CD4-positive, alpha-beta T cell treated with Interleukin-1 beta for 1 hour (primary cell): ENCODE measurements at places on chromosomes 11 and 22.

GRCh38 chr11:65186701-65187100 lies 5.0 kb downstream of the CAPN1 start:
- no peak for DNase-seq

- no peak for DNase-seq
These were observed 254.4 kb downstream of the BRD1 start for GRCh38 chr22:49573109-49573765.

DNA sequence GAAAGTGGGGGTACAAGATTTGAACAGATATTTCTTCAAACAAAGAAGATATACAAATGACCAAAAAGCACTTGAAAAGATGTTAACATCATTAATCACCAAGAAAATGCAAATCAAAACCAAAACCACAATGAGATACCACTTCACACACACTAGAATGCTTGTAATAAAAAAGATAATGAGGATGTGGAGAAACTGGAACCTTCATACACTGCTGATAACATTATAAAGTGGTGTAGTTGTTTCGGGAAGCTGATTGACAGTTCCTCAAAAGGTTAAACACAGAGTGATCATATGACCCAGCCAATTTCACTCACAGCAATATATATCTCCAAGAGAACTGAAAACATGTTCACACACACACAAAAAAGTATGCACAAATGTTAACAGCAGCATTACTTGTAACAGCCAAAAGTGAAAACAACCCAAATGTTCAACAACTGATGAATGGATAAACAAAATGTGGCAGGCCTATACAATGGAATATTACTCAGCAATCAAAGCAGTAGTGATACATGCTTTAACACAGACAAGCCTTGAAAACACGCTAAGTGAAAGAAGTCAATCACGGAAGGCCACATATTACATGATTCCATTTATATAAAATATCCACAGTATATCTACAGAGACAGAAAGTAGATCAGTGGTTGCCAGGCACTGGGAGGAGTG lies 15.1 kb downstream of the PITPNB start:
- no peak for DNase-seq

DNA sequence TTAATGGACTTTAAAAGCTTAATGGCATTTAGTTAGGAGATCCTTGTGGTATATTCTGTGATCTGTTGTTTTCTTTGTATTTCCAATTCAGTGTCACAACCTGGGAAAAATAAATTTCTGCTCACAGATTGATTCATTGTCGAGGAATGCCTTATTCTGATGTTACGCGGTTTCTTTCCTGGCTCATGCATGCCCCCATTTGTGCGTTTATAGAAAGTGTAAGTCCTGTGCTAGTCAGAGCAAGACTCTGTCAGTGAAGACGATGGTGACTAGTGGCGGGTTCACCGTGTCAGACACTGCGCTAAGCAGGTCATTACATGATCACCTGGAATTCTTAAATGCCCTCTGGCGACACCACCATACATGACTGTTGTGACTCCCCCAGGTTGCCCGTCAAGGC lies 169.4 kb downstream of the TBC1D22A start:
- no peak for DNase-seq

DNA sequence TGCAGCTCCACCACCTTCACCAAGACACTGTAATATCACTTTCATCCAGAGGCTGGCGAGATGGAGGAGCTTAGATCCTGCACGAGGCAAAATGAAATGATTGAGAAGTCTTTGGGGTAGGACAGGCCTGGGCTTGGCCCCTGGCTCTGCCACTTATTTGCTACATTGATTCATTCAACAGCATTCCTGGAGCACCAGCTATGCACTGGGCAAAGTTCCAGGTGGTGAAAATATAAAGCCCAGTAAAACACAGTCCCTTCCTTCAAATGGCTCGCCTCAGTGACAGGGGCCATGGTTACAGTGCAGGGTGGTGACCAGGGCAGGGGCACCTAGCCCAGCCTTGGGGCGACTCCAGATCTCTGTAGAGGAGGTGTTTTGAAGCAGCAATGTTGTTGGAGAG lies 19.7 kb downstream of the ALX4 start:
- DNase-seq = no peak

- DNase-seq = no peak
These were observed 67.7 kb downstream of the CCDC81 start for GRCh38 chr11:86442420-86442819.

GRCh38 chr22:26551568-26551967 lies 38.4 kb downstream of the TPST2 start:
- DNase-seq = no peak

GRCh38 chr11:59866836-59867235 lies 549 bp upstream of the TCN1 start:
- no peak for DNase-seq

DNA sequence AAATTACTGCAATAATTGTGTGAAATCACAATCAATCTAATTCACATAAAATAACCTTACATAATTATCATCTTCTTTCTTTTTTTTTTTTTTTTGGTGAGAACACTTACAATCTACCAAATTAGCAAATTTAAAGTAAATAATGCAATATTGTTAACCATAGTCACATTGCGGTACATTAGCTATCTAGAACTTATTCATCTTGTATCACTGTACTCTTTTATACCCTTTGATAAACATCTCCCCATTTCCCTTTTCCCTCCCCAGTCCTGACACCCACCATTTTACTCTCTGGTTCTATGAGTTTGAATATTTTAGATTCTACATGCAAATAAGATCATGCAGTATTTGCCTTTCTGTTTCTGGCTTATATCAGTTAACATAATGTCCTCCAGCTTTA lies 24.0 kb upstream of the PRAME start:
- DNase-seq = no peak

- DNase-seq = no peak
These were observed 10.3 kb downstream of the PLAAT2 start for GRCh38 chr11:63552921-63553320.

GRCh38 chr11:35061516-35062440 lies 77.2 kb upstream of the CD44 start:
- no peak for DNase-seq

DNA sequence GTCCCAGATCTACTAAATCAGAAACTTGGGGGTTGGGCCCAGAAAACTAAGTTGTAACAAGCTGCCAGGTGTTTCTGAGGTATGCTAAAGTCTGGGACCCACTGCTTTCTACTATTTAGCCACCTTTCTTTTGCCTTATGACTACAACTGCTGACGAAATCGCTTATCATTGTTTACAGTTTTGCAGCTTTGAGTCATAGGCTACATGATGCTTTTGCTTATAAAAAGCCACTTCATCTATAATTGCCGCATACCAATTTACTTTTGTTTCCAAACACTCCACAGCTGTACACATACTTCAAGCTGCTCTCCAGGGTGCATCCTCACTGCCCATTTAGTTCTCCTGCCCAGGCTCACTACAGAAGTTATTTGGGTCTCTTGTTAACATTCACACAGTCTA lies 144.7 kb downstream of the ENTHD1 start:
- no peak for DNase-seq

DNA sequence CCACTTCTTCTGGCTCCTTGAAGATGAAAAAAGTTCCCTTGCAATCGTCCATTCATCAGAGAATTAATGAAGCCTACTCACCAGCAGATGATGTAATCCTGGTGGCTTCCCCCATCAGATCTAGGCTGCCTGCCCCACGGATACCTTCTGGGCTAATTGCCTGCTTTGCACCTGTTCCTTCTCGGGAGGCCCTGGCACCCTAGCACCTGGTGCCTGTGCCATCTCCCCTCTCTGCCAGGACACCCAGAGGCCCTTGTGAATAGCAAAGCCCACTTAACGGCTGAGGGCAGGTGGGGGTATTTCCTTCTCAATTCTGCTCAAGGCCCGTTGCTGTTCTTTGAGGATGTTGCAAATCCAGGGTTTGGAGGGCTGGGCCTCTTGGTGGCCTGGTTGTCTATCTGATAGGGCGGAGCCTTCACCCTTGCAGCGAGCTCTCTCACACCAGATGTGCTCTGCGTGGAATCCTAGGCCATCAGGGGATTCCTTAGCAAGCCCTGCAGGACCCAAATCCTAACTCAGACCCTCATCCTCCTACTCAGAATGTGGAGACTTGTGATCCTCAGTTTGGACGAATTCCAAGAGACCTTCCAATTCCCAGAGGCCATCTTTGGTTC lies at the start of gene LMO2:
TSS of gene LMO2 (minus strand) at position 363 of the 614 bp plus-strand sequence. CDS start 22,360 bp downstream, outside the sequence.
- no peak for DNase-seq

DNA sequence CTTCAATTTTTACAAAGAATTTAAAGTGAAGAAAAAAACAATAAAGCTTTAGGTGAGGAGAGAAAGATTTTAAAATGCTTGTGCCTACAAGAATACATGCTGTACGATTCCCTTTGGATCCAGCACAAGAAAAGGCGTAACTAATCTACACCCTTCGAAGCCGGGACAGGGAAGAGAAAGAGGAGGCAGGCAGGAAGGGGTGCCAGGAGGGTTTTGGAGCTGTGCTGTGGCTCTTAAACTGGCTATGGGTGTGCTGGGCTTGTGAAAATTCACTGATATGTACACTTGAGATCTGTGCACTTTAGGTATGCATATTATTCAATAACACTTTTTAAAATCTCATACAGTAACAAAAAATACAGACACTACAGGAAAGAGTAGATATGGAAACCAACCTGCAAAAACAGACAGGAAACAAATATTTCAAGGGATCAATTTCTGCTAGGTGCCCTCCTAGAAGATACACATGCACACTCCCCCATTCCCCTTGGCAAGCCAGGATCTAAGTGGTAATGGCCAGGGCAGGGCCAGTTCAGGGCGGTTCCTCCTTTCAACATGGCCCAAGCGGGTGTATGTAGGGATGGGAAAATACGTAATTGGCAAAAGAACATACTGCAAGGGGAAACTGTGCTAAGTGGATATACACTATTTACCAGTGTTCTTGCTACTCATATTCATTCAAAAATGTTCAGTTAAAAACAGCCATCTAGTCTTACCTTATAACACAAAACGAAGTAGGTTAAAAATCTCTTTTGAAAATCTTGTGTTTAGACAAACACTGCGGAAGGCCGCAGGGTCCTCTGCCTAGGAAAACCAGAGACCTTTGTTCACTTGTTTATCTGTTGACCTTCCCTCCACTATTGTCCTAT lies 54.2 kb downstream of the PACSIN2 start:
- no peak for DNase-seq

GRCh38 chr11:118198370-118198769 lies 21.9 kb upstream of the SCN2B start:
- peak; percentile 81 for DNase-seq

DNA sequence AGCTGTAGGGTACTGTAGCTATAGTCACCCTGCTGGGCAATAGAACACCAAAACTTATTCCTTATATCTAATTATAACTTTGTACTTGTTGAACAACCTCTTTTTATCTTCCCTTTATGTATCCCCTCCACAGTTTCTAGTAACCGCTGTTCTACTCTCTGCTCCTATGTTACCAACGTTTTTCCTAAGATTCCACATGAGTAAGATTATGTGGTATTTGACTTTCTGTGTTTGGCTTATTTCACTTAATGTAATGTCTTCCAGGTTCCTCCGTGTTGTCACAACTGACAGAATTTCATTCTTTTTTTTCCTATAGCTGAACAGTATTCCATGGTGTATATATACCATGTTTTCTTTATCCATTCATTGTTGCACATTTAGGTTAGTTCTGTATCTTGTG lies 258.4 kb downstream of the DYNC2H1 start:
- DNase-seq = no peak

- DNase-seq = no peak
These were observed 28.3 kb downstream of the USP28 start for GRCh38 chr11:113847111-113847510.

DNA sequence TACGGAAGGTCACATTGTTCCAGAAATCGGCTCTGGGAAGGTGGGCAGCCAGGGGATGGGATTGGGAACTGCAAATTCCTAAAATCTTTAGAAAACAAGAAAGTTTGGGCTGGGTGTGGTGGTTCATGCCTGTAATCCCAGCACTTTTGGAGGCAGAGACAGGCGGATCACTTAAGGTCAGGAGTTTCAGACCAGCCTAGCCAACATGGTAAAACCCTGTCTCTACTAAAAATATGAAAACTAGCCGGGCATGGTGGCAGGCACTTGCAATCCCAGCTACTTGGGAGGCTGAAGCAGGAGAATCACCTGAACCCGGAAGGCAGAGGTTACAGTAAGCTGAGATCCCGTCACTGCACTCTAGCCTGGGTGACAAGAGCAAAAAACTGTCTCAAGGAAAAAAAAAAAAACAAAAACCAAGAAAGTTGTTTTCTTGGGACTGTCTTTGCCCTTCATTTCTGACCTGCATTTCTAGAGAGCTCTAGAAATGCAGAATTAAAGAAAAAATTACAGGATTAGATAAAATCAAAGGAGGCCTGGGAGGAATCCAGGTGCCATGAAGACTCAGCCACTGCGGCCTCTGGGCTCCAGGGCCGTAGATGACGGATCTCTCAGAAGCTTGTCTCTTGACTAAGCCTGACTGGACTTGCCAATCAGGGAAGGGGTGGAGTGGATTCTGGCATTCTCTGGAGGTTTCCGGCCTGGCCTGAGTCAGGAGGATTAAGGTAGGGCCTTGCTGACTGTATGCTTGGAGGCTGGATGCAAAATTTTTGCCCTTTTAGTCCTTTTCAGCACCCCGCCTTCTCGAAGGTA lies 5.3 kb upstream of the MALAT1 start:
- DNase-seq = no peak

- DNase-seq = no peak
These were observed 1.7 kb upstream of the SLC29A2 start for GRCh38 chr11:66373265-66373664.

- DNase-seq = no peak
These were observed 152.2 kb upstream of the E2F8 start for GRCh38 chr11:19392847-19393518.

DNA sequence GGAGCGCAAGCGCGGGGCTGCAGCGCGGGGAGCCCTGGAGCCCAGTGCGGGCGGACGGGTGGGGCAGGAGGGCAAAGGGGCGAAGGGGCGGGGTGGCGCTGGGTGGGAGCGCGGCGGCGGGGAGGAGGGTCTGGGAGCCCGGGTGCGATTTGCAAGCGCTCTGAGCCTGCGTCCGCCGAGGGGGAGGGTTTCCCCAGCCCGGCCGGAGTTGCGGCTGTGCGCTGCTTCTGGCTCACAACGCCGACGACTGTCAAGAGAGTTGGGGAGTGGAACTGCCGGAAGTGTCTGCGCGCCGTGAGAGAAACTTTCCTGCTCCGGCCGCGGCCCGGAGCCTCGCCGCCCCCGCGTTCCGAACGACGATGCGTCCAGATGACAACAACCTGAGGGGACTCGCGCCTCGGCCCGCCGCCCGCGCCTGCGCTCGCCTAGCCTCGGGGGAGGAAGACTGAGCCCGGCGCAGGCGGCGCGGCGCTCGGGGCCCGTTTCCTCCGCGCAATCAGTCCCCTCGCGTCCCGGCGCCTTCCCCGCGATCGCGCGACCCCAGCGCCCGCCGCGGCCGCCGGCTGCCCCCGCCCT lies at the start of gene ARHGAP42:
TSS of gene ARHGAP42 (plus strand) at position 235 of the 576 bp plus-strand sequence. CDS start 391 bp downstream, outside the sequence.
- DNase-seq = peak; percentile 2
